ENCODE measurements at places on chromosomes 12 and 14.

GRCh38 chr12:104865080-104865479 lies 93.0 kb downstream of the SLC41A2 start:
- no peak for DNase-seq

DNA sequence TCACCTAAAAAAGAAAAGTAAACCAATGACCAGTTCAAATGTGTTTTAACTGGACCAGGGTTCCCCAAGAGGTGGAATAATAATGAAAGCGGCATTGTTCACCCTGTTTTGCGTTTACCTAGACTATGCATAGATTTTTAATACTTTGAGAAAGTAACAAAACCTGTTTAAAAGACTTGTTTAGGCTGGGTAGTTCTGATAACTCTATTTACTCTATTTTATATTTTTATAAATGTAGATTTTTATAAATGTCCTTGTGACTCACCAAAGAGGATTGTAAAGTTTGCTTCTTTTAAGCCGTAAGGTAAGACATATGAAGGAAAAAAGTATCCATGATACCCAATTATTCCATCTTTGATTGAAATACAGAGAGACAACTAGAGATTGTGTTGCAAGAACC lies 288.0 kb upstream of the NPAS3 start:
- no peak for DNase-seq

DNA sequence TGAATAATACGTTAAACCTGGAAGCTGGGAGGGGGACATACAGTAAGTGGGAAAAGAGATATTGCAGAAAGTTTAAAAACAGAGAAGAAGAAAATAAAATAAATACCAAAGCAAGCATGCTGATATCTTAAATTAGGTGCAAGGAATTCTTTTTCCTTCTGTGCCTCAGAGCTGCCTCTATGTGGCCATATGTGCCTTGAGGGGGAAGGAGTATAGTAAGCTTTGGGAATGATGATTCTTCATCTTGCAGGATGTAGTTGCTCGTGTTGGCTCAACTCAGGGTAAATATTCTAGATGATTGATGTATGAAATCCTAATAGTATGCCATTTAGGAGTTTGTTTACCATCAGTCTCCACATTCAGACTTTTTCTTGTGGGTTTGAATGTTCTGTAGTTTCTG lies 251.4 kb downstream of the RGS6 start:
- no peak for DNase-seq

DNA sequence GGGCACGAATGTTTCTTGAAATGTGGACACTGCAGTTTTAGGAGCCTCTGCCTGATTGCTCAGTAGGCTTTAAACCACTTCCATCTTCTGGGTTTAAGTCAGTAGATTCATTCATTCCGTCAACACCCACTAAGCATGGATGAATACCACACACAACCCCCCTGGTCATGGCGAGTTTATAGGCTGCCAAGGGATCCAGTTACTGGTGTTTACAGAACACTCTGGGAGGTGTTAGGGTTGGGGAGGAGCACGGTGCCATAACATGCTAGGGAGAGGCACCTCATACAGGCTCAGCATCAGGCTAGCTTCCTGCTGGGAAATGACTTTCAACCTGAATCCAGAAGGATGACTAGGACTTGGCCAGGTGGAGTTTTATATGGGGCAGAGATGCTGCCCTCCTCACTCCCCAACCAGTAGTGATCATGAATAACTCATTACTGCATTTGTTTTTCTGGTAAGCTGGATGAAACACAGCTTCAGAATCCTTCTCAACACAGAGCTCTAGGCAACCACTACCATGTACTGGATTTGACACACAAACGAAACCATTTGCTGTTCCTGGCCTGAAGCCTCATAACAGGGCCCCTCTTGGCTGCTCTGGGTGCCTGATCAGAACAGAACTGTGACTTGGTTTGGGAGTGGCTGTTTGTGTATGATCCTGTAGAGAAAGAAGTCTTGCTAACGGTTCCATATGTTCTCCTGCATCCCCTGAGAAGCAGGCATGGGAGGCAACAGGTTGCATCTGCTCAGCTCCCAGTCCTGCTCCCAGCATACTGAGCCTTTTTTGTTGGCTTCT lies 47.9 kb downstream of the FBXW8 start:
- no peak for DNase-seq

- DNase-seq = no peak
Measured at GRCh38 chr12:114265036-114265435, 140.9 kb downstream of the TBX5 start.

DNA sequence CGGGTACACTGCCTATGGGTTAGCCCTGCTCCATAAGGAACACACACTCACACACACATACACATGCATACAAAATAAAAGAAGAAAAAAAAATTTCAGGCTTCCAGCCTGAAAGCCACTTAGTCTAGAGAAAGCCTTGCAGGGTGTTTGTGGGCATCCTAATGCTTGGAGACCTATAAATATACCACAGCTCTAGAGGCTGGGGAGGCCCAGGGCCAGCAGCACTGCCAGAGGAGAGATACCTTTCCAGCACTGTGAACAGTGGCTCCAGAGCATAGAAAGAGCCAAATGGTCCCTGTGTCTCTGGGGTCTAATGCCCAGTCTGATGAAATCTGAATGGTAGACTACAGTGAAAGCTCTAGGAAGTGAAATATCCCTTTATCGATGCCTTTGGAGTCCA lies 12.9 kb downstream of the FAM161B start:
- DNase-seq = no peak

GRCh38 chr12:25996677-25997076 lies 38.2 kb downstream of the RASSF8 start:
- DNase-seq = no peak

DNA sequence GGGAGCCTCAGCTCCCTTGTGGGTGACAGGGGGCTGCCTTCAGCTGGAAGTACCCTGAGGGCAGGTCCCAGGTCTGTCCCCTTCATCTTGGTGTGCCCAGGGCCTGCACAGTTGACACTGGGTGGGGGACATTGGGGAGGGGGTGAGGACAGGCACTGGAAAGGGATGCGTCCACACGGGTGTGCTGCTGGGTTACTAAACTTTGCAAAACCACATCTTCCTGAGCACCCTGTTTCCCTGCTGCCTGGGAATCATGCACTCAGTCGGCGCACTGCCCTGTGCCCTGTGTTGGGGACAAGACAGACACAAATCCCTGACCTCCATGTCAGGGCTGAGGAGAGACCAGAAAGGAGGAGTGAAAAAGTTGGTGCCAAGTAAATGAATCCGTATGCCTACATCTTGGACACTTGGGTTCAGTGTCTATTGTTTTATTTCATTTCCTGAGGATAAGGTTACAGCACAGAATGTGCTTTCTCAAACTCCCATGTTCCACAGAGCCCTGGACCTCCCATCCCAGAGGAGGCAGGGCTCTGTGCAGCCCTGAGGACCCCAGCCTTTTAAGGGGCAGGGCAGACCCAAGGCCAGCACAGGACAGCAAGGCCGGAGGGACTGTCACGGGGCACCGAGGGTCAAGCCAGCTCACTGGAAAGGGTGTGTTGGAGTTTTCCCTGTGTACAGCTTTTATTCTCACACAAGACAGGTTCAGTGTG lies 2.9 kb upstream of the SLC25A29 start:
- DNase-seq = no peak

DNA sequence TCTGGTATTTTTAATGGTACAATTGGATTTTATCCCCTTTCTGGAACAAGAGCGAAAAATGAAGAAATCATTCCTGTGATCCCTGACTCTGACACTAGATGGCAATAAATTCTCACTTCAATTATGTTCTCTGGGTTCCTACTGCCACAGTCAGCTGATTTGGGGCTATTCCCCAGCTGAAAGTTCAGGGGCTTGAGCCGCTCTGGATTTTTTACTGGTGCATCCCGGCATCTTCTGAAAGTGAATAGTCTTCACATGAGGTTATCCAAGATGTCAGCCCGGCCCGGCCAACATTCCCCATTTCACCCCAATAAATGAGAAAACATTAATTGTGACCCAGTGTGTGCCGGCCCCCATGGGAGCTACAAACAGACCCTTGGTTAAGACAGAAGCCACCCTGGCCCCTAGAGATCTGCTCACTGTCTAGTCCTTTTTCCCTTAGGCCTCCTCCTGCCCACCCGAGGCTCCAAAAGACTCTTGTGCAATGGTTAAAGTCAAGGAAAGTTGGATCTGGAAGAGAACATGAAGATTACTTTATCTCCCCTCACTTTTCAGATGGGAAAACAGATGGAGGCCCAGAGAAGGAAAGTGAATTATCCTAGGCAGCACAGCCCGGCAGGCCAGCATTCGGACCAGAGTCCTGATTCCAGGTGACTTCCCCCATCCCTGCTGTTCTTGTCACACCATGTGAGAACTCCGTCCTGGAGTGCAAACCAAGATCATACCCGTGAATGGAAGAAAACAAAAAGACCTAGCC lies 20.8 kb downstream of the CKAP4 start:
- DNase-seq = no peak

- no peak for DNase-seq
Measured at GRCh38 chr14:35161231-35161630, 38.9 kb downstream of the PRORP start.

- DNase-seq = no peak
Measured at GRCh38 chr12:54377797-54378515, 6.6 kb downstream of the ZNF385A start.

DNA sequence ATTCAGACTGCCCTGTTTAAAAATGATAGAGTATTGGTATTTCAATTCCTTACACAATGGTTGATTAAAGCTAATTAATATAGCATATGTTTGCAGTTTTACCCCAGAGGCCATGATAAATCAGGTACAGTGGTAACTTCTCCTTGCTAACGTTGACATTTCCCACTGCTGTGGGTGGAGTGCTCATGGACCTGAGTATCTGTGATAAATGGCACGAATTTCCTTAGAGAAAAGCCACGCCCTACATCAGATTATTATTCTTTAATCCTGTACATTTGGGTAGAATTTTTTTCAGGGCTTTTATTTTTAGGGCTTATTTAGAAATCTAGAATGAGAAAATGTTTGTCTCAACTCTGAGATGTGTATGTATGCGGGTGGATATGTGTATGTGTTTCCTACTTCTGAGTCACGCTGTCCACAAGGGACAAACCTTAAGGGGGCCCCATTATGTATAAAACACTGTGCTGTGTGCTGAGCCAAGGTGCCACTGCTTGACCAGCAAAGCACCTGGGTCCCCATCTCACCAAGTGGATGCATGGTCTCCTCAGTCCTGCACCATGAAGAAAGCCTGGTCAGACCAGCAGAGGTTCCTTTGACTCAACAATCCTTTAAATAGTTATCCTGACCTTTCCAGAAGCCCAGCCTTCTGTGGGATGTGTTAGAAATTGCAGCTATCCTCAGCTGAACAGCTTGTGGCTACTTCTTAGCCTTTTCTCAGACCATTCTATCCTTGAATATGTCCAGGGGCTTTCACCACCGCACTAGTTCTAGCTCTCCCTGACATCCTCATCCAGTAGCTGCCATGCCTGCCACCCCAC lies 57.9 kb upstream of the STK38L start:
- no peak for DNase-seq

- DNase-seq = no peak
Measured at GRCh38 chr14:103055695-103056094, 1.7 kb downstream of the CDC42BPB start.

DNA sequence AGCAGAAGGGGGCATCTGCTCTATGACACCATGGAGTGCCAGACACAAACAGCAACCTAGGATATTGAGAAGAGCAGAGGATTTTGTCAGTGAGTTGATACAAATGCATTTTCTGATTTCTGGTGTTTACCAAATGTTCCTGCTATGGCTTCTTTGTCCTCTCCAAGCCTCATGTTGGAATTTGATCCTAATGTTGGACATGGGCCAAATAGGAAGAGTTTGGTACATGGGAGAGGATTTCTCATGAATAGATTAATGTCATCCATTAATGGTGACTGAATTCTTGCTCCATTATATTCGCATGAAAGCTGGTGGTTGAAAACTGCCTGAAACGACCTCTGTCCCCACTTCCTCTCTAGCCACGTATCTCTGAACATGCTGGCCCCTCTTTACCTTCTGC lies 1002.2 kb upstream of the FLRT2 start:
- DNase-seq = no peak

GRCh38 chr12:100266835-100267602 lies at the start of the genes DEPDC4 and SCYL2:
Gene DEPDC4, minus strand, starts transcription at chr12:100267079. Its CDS starts 3 bp downstream, at chr12:100267076.
Gene SCYL2, plus strand, starts transcription at chr12:100267177. Its CDS starts 15,794 bp downstream, at chr12:100282971.
- DNase-seq = peak; percentile 84

DNA sequence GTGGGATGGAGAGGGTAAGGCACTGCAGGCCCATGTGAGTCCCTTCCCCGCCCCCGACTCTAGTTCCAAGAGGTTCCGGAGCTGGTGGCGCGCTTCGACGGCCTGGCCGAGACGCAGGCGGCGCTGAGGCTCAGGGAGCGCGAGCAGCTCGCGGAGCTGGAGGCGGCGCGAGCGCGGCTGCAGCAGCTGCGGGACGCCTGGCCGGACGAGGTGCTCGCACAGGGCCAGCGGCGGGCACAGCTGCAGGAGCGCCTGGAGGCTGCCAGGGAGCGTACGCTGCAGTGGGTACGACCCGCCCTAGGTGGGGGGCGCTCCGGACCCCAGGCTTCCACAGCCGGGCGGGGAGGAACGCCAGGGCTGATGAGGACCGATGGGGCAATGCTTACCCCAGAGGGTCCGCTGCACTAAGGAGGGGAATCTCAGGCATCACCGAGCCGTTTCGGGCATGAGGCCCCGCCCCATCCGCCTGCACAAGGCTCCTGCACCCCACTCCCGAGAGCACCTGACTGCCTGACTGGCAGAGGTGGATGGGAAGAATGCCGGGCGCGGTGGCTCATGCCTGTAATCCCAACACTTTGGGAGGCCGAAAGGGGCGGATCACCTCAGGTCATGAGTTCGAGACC lies 4.9 kb downstream of the CFAP73 start:
- no peak for DNase-seq

DNA sequence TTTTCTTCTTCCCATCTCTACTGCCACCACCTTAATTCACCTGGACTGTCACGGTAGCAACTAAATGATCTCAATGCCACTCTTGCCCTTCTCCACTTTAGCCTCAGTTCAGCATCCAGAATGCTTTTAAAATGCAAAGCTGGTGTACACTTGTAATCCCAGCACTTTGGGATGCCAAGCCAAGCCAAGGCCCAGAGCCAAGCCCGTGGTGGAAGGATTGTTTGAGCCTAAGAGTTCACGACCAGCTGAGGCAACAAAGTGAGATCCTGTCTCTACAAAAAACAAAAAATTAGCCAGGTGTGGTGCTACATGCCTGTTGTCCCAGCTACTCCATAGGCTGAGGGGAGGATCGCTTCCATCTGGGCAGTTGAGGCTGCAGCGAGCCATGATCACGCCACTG lies 5.9 kb downstream of the CIPC start:
- no peak for DNase-seq

DNA sequence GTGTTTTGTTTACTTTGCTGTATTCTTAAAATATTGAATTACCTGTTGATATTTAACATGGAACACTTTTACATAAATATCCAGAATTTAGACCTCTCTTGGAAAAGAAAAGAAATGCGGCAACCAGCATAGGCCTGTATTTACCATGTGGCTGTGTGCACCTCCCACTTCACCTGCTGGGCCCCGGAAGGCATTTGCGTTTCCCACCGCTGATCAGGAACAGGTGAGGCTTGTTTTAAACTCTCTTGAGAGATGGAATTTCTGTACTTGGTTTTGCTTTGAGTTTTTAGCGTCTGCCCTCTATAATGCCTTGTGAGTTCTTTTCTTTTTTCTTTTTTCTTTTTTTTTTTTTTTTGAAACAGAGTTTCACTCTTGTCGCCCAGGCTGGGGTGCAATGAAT lies 124.2 kb downstream of the GLT1D1 start:
- DNase-seq = no peak

All from stimulated activated CD8-positive, alpha-beta memory T cell treated with anti-CD3 and anti-CD28 coated beads, Interleukin-4, amount 100 ng/mL, for 24 hours (primary cell).